ENCODE measurements at places on chromosomes 3 and 15.

DNA sequence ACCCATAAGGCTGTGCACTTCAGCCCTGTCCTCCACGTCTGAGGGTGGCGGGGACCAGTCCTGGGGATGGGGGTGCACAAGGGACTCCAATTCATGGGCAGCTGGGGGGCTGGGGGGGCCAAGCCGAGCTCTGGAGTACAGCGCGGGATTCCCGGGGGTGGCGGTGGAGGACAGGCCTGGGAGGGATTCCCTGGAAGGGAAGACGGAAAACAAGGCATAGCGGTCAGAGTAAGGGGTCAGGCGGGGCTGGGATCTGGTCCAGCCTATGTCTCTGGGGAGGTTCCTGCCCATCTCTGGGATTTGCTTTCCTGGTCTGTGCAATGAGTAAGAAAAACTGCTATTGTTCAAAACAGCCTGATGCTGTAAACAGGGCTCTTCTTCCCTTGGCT, 8.1 kb upstream of the IGDCC3 start:
- no peak for DNase-seq

DNA sequence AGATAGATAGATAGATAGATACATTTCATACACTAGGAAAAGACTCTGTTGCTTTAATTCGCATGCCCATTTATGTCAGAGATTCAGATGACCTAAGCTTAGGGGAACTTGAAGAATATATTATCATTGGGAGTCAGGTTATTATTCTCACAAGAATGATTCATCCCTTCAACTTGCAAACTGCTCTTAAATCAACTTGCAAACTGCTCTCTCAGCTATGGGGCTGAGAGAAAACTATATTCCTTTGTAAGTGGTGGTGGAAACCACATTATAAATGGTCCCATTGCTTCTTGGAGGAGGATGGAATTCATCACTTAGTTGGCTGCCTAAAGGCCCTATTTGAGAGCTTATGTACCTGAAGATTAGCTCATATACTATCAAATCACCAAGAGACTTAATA, 160.9 kb upstream of the STAC start:
- DNase-seq: no peak

DNA sequence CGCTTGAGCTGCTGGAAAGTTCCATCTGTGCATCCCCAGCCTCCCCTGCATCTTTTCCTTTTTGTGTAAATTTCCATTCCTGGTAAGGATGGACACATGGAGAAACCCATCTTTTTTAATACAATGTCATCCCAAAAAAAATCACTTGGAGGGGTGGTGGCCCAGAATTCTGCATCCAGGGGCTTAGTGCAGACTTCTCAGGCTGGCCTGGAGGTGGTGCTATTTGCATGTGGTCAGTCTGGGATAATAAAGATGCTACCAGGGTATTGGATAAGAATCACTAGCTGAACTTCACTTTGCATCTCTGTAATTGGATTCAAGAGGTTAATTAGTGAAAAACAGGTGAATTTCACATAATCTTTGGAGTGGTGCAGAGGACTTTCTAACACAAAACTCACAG, 1.8 kb upstream of the ZSCAN2 start:
- no peak for DNase-seq

DNA sequence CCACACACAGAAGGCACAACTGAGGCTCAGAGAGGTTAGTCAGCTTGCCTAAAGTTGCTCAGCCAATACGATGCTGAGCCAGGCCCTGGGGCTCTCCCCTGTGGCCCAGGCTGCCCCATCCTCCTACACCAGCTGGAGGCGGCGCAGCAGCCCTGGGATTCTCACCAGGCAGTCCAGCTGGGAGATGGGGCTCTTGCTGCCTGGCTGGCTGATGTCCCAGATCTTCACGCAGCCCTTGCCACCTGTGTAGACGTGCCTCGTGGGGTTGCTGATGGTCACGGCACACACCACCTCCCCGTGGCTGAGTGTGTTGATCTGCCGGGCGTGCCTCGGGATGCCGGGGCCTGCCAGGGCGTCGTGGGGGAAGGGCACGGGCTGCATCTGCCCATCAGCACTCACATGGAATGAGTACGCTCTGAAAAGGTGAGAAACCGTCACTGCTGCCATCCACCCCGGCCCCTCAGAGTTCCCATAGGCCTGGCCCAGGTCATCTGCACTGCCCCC, 42.8 kb downstream of the TLE3 start:
- no peak for DNase-seq

- no peak for DNase-seq
Observed at GRCh38 chr15:50718700-50719125, 32.1 kb upstream of the TRPM7 start.

DNA sequence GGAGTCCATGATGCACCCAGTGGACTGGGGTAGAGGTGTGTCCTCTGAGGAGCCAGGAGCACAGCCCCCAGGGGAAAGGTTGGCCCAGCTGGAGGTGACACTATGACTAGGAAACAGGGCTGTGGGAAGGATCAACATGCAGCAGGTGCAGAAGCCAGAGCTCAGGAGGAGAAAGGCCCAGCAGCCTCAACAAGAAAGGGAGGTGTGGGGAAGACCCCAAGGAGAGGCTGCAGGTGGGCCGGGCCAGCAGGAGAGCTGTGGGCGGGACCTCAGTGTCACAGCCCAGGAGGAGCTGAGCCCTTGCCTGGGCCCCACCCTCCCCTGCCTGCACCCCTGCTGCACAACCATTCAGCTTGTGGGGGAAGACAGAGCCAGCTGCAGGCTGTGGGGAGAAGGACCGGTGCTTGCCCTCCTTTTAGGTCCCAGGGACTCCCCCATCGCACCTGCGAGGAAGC, 18.4 kb upstream of the KLF13 start:
- DNase-seq: no peak

- DNase-seq: no peak
Observed at GRCh38 chr3:54270816-54271526, 148.6 kb downstream of the CACNA2D3 start.

DNA sequence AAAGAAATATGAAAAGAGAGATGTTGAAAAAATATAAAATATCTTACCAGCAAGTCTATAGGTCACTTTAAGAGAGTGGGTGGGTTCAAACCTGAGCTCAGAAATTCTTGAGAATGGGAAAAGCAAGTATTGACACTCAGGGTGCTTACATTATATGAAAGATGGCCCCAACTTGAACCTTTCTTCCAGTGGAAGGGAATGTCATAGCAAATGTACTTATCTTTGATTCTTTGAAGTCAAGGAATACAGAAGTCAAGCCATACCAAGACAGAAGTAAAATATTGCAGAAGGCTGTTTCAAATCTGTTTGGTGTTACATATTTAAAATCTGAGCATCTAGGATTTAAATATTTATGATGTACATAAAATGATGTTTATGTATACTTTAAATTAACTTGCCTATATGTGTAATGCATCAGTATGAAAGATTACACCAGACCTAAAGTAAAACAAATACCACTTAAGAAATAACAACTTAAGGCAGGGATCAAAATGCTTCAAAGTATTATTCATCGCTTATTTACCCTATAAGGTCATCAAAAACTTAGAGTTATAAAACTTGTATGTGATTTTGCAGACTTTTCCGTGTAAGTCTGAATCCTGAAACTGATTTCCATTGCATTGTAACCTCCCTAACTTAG, 8.7 kb downstream of the MME start:
- DNase-seq: no peak
